ENCODE measurements at places on chromosomes 7 and 10. TPM values are rescaled to one million over a fixed set of nuclear protein-coding genes. Genes with fewer than 3 reads are reported as not detected.

DNA sequence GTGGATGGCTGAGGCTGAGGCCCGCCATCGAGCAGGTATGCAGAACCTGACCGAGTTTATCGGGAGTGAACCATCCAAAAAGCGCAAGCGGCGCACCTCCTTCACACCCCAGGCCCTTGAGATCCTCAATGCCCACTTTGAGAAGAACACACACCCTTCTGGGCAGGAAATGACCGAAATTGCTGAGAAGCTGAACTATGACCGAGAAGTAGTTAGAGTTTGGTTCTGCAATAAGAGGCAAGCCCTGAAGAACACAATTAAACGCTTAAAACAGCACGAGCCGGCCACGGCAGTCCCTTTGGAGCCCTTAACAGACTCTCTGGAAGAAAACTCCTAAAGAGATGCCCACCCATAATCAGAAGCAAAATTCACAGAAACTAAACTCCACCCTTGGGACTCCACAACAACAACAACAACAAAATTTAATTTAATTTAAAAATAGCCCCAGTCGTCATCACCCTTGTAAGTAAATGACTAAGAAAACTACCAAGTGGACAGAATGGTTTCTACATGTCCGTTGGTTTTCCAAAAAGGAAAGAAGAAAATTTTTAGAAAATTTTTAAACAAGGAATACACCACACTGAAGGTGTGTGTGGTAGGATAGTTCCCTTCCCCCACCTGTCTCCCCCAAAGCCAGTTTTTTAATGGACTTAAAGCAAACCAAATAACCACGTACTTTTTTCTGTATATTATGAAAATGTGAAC is 101.7 kb upstream of the YAE1 start:
- no peak for DNase-seq

DNA sequence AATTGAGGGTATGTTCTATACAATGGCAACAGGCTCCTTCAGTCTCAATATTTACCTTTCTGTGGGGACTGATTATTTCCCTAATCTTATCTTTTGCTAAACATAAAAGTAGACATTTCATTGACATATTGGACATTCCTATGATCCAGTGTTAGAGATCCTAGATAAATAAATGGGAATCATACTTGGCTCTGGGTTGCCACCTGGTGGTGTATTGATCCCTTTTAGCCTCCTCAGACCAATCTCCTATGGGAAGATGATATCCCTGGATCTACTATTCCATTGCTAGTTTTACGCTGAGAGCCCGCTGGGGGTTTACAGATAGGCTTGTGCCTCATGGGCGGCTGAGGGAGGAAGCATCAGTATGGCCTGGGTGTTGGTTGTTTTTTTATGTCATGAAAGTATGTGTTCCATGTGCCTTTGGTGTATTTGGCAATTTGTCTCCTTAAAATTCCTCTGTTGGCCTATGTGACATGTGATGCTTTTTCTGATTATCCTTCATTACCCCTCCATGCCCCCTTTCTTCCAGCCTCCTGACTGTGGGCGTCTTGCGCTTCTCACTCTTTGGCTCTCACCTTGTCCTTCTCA is 18.8 kb downstream of the CELF2 start:
- peak; percentile 34 for DNase-seq

GRCh38 chr10:77899080-77899477 is 27.5 kb downstream of the DLG5 start:
- DNase-seq: no peak

- DNase-seq: no peak
Observed at GRCh38 chr7:70771451-70771850, 360.5 kb upstream of the GALNT17 start.

DNA sequence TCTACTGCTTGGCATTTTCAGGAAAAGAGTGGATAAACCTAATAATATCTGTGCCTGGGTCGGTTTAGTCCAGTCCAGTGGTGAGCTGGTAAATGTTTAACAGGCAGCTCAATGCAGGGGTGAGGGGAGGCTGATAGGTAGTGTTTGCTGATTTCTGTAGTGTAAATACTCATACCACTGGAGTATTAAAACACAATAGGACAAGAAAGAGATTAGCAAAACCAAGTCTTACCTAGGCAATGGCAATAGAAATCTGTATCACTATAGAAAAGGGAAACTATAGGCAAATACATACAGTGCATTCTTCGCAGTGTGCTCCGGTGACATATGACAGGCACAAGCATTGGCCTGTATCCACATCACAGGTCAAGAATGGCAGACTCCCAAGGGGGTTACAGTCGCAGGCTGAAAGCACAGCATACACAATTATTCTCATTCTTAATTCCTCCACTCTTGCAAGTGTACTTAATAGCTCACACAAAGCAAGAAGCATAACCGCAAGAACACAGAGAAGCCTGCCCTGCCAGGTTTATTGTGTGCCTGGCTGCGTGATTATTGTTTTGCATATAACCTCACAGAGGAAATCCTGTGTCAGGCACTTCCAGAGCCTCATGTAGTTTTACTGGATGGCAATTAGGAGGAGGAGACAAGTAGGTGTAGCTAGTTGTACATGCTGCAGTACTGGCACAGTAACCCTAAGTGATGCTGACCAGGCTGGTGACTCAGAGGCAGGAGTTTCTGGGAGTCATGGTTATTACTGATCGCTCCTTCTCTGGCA is 35.0 kb downstream of the LAMB4 start:
- DNase-seq: no peak

- DNase-seq: no peak
Observed at GRCh38 chr7:148330822-148331221, 259.7 kb upstream of the C7orf33 start.

GRCh38 chr7:130910949-130911944 is 177.2 kb upstream of the KLF14 start:
- DNase-seq: peak; percentile 51

Gene SLC26A5
- not detected for total RNA-seq

Gene WNT16
- total RNA-seq: not detected
